Common myeloid progenitor, CD34-positive (primary cell): ENCODE measurements at places on chromosomes 2 and 18.

- no peak for DNase-seq
These were observed 135.3 kb downstream of the RTP5 start for GRCh38 chr2:242004902-242005230.

GRCh38 chr2:98583816-98584618, 24.3 kb downstream of the COA5 start:
- DNase-seq: no peak

DNA sequence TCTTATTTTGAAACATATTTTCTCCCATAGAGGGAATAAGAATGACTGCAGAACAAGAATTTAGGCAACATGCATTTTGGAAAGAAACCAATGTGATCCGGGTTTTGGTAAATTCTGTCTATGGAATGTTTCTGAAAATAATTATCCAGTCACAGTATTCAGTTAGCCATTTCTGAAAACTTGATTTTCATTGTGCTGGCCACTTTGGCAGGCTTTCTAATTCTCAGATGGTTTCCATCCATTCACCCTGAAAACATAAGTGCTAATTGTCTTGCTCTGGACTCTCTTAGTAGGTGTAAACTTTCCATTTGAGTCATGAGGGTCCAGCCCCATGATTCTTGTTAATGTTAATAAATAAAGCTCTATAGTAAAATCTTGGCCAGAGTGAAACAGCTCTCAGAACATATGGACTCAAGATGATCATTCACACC, 176.5 kb downstream of the RBM43 start:
- DNase-seq: no peak

DNA sequence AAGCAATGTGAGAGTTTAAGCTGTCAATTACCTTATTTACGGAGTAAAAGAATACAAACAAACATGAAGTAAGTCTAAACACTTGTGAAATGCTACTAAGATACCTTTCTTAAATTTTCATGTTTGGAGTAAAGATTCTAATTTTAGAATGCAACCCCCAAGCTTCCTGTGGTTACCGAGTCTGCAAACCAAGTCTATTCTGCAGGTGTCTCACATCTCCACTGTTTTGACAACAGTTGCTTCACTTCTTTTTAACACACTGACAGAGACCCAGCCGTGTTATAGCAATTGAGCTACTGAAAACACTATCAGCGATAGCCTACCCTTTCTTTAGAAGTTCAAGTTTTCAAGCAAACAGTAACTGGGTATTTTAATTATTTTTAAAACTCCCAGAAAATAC, 608.3 kb downstream of the ERBB4 start:
- DNase-seq: no peak

DNA sequence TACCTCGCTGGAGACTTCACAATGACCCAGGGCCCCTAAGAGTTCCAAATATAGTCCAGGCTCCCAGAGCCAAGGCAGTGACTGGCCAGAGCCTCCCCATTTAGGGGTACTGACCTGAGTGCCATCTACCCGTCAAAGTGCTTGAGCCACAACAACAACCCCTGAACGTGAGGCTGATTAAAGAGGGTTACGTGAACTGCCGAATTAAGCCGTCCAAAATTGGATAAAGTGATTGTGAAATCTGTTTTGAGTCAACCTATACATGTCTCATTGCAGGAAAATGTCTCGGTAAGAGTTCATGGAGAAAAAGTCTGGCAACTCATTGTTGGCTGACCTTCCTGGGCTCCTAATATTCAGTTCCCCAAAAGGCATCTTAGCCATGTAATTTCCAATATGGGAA, 116.3 kb downstream of the TTC32 start:
- DNase-seq: no peak

GRCh38 chr18:79735071-79735980, 55.7 kb downstream of the CTDP1 start:
- no peak for DNase-seq

DNA sequence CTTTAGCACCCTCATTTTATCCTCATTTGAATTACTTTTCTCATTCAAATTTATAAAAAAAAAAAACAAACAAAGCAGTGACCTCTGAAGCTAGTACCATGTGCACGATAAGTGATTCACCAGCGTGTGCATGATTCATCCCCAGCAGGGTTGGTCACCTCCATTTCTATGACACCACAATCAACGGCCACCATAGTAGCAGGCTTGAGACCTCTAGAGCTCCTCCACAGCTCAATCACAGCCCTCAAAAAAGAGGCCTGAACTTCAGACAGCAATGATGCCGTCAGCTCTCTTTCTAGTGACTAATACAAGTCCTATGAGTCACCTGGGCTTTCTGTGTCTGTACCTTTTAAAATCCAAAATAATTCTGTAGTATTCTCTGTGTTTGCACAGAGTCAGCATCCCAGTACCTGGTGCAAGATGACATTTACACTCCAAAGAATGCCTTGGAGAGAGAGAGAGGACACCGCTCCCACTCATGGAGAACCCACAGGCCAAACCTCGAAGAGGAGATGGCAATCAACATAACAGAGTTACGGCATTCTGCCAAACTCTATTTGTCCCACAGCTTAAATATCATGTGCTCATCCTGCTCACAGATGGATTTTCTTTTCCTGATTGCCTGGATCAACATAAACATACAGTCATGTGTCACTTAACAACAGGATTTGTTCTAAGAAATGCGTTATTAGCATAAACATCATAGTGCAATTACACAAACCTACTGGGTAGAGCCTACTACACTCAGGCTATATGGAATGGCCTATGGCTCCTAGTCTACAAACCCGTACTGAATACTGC, 58.7 kb downstream of the L3MBTL4 start:
- peak; percentile 32 for DNase-seq

GRCh38 chr2:68083346-68083745, 20.5 kb upstream of the C1D start:
- no peak for DNase-seq
